Astrocyte (in vitro differentiated cells and primary cell): ENCODE measurements at places on chromosomes 5 and 9. TPM values are rescaled to one million over a fixed set of nuclear protein-coding genes. Genes with fewer than 3 reads are reported as not detected.

SLCO4C1 gene
- total RNA-seq = 0.22 and 0.23 TPM in 2 replicates

DNA sequence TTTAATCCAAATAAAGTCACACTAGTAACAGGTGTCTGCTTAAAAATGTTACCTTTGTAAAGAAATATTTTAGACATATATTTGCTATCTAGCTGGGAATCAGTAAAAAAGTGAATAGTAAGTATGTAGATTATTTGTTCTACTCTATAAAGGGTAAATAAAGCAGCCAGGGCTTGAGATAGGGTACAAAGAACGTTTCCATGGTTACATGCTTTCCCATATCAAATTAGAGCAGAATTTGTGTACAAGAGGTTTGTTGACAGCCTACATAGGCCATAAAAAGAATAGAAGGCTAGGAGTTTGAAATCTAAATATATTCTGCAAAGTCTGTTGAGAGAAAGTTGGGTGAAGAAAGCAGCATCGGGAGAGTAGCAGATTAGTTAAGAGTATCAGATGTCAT is 160.9 kb upstream of the POU5F2 start:
- no peak overlapping the region for H3K4me3 ChIP-seq
- no peaks in the 10 kb centered on the region for H3K4me1 ChIP-seq
- H3K27me3 ChIP-seq = no peaks in the 10 kb centered on the region
- H3K27ac ChIP-seq = no peak overlapping the region
- no peaks in the 10 kb centered on the region for H3K36me3 ChIP-seq

DNA sequence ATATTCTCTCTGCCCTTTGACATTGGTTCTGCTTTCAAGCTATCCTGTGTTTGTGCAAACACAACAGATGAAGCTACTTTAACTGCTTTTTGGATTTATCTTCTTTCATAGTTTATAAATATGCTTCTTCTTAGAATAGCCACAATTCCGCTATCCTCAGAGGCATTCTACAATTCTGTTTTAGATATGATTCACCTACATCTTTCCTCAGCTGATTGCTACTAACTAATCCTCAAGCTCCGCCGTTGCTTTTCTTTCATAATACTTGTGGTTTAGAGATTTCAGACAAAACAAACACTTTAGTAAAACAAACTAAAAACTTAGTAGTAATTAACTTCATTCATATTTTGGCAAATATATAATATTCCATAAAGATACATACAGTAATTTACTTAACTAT is 52.5 kb downstream of the ECPAS start:
- no peak overlapping the region for H3K27ac ChIP-seq
- H3K36me3 ChIP-seq = peaks cover 25% of the 10 kb centered on the region
- H3K27me3 ChIP-seq = no peaks in the 10 kb centered on the region
- no peaks in the 10 kb centered on the region for H3K4me1 ChIP-seq
- H3K4me3 ChIP-seq = no peak overlapping the region
- DNase-seq = peak; percentile 16

- H3K36me3 ChIP-seq = no peaks in the 10 kb centered on the region
- peaks cover 25% of the 10 kb centered on the region for H3K27me3 ChIP-seq
- no peak for DNase-seq
- peaks cover 3% of the 10 kb centered on the region for H3K4me1 ChIP-seq
- peak overlapping the region; percentile 62 for H3K4me3 ChIP-seq
- H3K27ac ChIP-seq = no peak overlapping the region
These were observed 38.6 kb upstream of the GARNL3 start for GRCh38 chr9:127225801-127226625.

GRCh38 chr9:133807037-133807436 is 68.9 kb upstream of the SARDH start:
- peaks cover 2% of the 10 kb centered on the region for H3K36me3 ChIP-seq
- peaks cover 8% of the 10 kb centered on the region for H3K4me1 ChIP-seq
- no peak for DNase-seq
- no peaks in the 10 kb centered on the region for H3K27me3 ChIP-seq
- H3K27ac ChIP-seq = no peak overlapping the region
